Stimulated activated naive CD4-positive, alpha-beta T cell (primary cell): ENCODE measurements at places on chromosomes 7 and 10.

- no peak for DNase-seq
Measured at GRCh38 chr10:19570120-19570519, 246.1 kb upstream of the PLXDC2 start.

- no peak for DNase-seq
Measured at GRCh38 chr10:131921184-131921583, 20.4 kb downstream of the PPP2R2D start.

- DNase-seq = peak; percentile 17
Measured at GRCh38 chr7:50632561-50633413, 67.6 kb upstream of the DDC start.

DNA sequence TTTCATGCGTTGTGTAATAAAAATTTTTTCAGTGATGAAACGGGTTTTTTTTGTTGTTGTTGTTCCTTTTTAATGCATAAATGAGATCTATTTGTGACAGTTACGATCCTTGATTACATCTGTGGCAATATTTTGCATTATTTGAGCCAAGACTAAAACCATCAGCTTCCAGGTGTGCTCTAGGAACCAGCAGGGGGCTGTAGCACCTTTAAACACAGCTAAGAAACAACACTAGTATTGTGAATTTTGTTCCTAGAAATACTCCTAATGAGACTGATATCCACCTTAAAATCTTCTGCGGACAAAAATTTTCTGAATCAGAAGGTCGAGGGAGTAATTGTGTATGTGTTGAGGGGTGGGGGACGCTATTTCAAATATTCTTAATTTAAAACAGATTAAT is 52.6 kb downstream of the FGFBP3 start:
- DNase-seq = no peak

GRCh38 chr7:133191787-133192186 is 61.1 kb upstream of the EXOC4 start:
- DNase-seq = no peak

DNA sequence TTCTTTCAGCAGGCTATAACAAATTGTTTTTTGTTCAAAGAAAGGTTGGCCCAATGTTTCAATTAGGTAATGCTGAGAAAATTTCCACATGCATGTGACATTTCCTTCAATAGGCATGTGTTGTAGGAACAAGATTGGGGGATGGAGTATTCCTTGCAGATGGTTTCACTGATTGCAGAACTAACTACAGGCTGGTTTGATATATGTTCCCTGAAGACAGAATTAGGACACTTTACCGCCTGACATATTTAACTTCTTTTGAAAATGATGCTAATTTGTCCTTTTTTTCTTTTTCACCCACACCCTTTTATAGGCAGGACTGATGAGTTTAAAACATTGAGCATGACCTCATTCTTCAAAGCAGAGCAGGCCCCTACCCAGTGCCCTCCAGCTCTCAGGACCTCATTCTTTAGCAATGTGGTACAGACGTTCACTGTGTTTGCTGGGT is 163.3 kb downstream of the CPED1 start:
- DNase-seq = no peak

DNA sequence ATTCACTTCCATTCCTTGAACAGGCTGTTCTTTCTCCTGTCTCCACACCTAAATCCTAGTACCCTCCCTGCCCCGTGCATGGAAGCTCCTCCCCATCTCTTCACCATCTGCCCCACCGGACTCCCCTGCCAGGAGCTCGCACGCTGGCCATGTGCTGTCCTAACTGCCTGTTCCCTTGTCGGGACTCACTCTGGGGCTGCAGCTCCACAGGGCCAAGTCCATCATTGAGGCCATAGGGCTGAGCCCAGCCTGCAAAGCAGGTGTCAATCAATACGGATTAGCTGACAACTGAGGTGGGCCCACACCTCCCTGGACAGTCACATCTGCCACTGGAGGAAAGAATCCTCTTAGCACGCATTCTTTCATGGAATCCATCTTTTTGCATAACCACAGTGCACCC is 41.4 kb upstream of the DMBT1 start:
- DNase-seq = no peak

DNA sequence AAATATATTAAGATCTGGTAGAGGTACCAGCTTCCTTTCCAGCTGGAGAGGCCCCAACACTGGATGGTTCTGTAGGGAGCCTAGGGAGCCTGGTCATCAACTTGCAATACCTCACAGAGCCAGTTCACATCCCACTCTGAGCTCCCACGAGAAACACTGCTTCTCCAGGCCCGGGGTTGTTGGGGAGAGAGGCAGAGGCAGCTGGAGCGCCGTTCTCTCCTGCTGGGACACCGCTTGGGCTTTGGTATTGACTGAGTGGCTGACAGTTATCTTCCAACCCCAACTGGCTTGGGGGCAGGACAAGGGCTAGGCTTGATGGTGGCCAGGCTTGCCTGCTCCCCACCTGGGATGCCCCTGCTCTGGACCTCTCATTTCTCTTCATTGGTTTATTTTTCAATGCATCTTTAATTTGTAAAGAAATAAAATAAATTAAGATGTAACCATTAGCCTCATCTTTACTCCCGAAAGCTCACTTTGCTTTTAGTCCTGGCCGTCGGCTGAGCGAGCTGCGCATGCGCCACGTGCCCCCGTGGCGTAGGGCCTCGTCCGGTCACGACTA is 10.0 kb upstream of the CHCHD1 start:
- DNase-seq = no peak

- DNase-seq = no peak
Measured at GRCh38 chr7:135645296-135645904, 16.9 kb upstream of the STMP1 start.

DNA sequence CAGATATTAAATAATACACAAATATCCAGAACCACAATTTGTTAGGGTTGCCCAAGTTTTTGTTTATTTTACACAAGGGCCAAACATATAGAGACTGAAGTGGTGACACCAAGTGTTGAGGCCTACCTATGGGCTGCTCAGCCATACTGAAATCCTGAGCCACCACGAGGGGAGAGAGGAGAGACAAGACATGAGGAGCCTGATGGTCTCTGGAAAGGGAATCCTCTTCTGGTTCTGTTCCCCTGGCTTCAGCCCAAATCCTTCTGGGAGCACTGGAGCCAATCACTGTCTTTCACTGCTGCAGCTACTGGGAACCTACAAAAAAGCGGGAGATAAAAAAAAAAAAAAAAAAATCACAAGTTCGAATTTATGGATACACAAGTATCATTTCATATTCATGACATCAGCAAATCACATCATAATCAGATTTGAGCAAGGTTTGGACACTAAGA is 1.9 kb downstream of the SKIDA1 start:
- DNase-seq = no peak

GRCh38 chr7:81416659-81417058 is 353.2 kb downstream of the HGF start:
- no peak for DNase-seq

DNA sequence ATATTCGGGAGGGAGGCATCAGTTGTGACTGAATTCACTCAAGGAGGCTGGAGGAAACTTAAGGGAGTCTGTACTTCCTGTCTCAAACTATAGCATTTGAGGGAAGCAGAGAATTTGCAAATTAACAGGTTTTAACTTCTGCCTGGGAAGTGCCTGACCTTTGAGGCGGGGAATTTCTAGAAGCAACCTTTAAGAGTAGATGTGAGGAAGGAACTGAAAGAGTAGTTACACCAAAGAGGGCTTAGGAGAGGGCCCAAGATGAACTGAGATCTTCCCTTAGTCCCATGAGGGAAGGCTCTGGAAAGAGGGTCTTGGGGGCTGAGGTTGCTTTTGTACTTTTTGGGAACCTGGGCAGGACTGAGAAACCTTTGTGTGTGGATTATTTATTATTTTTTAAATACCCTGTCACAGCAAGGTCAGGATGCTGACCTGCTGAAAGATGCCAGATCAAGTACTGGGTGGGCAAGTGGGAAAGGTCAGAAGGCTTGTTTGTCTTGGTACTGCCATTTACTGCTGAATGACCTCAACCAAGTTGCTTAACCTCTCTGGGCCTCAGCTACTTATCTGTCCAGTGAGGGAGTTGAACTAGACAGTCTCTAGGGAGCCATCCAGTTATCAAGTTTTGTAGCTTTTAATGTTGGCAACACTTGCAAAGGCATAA is 2.4 kb downstream of the GPR158 start:
- DNase-seq = no peak

- no peak for DNase-seq
Measured at GRCh38 chr10:82680608-82681007, 805.6 kb downstream of the NRG3 start.

DNA sequence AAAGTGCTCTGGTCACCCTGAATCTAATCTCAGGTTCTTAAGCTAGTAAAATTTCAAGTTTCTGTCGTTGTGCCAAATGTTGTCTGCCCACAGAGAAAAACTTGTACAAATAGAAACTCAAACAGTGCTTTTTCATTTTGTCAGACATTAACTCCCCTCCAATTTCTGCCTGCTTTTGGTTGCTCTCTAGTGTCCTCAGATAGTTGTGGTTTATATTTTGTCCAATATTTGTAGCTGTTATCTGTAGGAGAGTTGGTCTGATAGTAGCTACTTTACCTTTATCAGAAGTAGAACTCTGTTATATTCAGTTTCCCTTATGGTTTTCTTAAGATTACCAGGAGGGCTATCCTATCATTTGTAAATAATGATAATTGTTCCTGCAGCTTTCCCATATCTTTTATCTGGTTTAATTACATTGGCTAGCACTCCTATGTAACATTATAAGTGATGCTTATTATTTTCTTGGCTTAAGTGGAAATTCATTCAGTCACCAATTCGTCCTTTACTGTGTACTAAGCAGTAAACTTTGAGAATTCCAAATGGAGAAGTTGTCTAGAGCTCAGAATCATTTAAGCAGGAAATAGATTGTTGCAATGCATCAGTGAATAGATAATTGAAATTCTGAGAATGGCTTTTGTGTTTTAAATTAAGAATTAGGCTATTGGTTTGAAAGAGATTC is 91.0 kb downstream of the ANKIB1 start:
- no peak for DNase-seq

- DNase-seq = no peak
Measured at GRCh38 chr10:35262436-35262835, 73.9 kb upstream of the CCNY start.

- DNase-seq = no peak
Measured at GRCh38 chr7:31192986-31193385, 140.9 kb downstream of the ADCYAP1R1 start.

DNA sequence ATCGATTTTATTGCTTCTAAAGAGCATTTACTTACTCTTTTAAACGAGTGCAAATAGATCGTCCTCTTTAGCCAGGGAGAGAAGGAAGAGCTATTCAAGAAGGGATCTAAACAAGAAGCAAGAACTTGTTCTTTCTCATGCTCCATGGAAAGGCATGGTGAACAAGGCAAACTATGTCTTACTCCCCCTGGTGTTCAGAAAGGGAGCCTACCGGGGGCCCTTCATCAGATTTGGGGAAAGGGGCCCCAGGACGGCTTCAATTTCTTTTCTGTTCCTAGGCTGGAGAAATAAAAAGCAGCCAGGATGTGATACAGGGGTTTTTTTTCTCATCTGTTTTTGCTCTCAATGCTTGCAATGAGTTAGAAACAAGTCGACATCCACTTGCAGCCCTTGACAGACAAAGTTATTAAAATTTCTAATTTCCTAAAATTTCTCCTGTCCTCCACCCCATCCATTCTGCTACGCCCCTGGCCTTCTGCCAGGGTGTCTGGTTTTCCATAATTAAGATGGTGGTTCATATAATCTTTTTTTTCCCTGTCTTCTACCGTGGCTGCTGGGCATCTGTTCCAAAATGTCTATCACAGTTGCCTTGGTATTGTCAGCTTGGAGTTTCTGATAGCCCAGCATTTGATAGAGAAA is 214.4 kb downstream of the CREB5 start:
- DNase-seq = no peak

DNA sequence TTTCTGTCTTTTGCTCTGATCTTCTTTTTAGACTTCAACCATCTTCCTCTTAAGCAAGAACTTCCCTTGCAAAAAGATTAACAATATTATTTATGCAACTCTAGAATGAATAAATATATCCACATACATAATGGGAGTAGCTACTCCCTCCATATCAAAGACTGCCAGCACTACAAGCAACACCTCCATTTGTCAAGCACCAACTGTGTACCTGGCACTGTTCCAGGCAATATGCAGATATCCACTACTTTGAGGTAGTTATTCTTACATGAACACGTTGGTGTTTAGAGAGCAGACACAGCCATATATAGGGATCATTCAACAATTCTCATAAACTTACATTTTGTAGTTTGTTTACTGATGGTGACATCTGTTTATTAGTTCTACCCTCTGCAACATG is 83.6 kb upstream of the CACNB2 start:
- DNase-seq = no peak

- DNase-seq = no peak
Measured at GRCh38 chr7:95718577-95719410, 53.6 kb upstream of the DYNC1I1 start.

- no peak for DNase-seq
Measured at GRCh38 chr7:137396051-137396450, 52.5 kb upstream of the PTN start.

DNA sequence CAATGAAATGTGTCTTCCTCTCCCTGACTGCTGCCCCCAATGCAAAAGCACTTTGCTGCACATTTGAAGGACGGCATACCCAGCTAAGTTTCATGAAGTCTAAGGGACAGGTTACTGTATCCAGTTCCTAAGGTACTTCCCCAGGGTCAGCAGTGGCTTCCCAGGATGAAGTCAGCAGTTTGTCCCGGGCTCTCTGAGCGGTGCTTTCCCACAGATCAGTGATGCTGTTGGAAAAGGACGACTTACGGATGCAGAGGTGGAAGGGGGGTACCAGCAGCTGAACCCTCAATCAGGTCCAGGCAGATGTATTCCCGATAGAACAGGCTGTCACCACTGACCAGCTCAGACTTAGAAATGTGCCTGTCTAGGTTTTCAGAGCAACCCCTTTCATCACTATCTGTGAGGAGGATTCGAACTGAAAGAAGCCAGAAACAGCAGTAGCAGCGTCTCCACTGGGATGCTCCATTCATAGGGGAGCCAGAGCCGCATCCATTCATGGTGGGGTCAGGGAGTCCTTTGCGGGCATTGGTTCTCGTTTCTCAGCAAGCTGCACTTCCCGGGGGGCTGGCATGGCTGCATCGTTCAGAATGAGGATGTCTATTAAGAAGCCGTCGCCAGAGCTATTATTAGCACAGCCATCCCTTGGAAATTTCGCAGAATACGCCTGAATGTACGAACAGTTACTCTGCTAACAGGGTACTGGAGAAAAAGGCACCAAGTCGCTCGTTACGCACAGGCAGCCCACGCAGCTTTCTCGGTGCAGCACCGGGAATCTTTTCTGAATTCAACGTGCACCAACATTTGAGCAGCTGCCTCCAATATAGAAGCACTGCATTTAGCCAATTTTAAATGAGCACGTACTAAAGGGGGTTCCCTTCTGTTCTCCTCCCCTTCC is 303.7 kb downstream of the PRPF18 start:
- peak; percentile 14 for DNase-seq

- no peak for DNase-seq
Measured at GRCh38 chr7:16985621-16986020, 103.8 kb upstream of the AGR3 start.

GRCh38 chr10:15146366-15146765 is 22.1 kb downstream of the NMT2 start:
- no peak for DNase-seq
